Activated T-helper 1 cell treated with anti-CD3 and anti-CD28 coated beads, Interleukin-2, amount 50 U/mL, for 16 hours (primary cell): ENCODE measurements at places on chromosomes 13 and 19.

GRCh38 chr19:32197896-32198882, 147.2 kb upstream of the ZNF507 start:
- no peak for DNase-seq

GRCh38 chr13:102117175-102117831, 284.5 kb downstream of the FGF14 start:
- DNase-seq: no peak

DNA sequence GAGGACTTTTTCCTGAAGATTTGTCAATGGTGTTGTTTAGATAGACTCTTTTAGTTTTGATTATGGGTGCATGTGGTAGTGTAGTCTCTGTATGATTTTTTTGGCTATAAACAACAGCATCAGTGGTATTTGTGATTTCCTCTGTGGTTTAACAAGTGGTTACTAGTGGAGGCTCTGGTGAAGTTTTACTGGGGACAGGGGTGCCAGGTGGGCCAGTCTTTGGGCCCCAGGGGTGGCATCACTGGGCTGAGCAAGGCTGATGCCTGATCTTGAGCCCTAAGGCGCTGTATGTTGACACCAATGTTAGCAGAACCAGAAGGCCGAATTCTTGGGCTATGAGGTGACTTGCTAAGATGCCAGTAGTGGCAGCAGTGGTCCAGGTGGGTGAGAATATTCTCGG, 811.4 kb downstream of the DACH1 start:
- DNase-seq: no peak

- DNase-seq: no peak
Measured at GRCh38 chr13:23979361-23980159, 82.3 kb upstream of the C1QTNF9B start.

- peak; percentile 62 for DNase-seq
Measured at GRCh38 chr13:114110091-114110829, 22.2 kb downstream of the RASA3 start.

GRCh38 chr19:29841559-29842367, 30.0 kb downstream of the CCNE1 start:
- no peak for DNase-seq

DNA sequence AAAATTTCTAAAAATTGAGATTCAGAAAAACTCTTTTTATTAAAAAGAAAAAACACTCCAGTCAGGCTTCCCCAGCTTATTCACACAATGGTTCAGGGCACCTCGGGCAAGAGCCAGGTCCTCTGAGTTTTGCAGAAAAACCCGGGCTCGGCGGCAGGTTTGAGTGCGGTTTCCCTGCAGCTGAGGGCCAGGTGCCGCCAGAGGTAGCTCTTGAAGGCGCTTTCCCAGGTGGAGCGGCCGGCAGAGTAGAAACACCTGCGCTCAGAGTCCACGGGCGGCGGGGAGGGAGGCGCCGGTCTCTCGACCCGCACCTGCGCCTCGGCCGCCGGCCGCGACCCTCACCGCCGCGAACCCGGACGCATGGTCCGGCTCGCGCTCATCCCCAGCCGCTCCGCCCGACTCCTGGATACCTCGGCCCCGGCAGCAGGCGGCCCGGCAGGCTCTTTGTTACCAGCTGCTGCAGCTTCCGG, 444 bp downstream of the PROSER1 start:
- no peak for DNase-seq

- no peak for DNase-seq
Measured at GRCh38 chr13:64675255-64675892, 2554.8 kb downstream of the PCDH9 start.

DNA sequence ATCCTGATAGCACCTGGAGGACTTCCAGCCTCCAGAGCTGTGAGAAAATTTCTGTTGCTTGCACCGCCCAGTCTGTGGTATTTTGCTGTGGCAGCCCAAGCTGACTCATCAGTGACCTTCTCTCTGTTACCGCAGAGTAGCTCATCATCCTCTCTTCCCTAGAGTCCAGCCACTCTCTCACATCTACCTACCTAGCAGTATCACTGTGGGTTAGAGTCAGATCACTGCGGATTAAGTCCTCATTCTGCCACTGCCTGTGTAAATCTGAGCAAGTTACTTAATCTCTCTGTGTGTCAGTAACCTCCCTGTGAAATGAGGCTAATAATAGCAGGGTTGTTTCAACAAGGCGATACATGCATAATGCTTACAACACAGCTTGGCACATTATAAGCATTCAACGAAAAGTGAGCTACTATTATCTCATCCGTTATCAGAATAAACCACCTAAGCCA, 40.3 kb upstream of the USPL1 start:
- DNase-seq: peak; percentile 17

GRCh38 chr19:47549261-47549862, 23.6 kb downstream of the ZNF541 start:
- DNase-seq: no peak

DNA sequence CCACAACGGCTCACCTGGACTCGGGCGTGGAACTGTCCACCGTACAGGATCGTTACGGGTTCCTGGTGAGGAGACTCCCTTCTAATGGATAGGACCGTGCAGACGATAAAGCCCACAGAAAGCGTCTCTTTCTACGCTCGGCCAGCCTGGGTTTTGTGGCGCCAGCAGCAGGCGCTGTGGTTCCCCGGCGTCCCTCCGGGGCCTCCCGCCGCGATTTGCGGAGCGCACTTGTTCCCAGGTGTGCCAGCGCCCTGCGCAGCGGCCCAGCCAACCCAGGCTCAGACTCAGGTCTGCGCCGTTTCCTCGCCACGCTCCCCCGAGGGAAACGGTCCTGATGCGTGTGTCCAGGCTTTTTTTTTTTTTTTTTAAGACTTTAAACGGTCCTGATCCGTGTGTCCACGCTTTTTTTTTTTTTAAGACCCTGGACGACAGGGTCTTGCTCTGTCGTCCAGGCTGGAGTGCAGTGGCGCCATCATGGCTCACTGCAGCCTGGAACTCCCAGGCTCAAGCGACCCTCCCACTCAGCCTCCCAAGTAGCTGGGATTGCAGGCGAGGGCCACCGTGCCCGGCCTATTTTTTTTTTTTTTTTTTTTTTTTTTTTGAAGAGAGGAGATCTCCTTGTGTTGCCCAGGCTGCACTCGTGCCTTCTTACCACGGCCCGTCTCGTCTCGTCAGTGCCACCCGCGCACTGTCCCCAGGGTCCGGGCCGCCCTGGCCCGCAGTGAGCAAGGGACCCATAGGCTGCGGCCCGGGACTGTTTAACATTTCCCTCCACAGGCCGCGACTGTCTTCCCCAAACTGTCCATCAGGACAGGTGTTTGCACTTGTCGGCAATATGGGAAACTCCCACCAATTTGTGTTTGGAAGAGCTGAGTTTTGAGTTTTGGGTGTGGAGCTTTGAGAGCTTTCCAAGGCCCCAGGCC, 23.8 kb downstream of the GJA3 start:
- no peak for DNase-seq

DNA sequence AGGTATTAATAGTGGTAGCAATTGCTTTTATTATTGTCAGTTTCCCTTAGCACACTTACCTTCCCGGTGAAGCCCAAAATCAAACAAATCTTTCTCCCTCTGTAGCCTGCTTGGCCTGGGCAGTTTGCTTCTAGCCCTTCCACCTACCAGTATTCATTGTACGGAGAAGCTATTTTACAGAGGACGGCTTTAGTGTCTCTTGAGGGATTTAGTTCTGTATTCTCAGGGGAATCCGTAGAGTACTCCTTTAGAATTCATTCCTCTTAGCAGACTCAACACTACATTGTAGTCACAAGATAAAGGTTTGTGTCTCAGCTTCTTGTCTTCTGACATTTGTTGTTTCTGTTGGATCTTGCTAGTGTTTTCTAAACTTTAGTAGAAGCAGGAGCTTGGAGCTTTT, 24.1 kb upstream of the WTIP start:
- no peak for DNase-seq

GRCh38 chr13:39682310-39682709, 26.8 kb downstream of the COG6 start:
- DNase-seq: no peak
